ENCODE measurements at places on chromosomes 11 and 22.

DNA sequence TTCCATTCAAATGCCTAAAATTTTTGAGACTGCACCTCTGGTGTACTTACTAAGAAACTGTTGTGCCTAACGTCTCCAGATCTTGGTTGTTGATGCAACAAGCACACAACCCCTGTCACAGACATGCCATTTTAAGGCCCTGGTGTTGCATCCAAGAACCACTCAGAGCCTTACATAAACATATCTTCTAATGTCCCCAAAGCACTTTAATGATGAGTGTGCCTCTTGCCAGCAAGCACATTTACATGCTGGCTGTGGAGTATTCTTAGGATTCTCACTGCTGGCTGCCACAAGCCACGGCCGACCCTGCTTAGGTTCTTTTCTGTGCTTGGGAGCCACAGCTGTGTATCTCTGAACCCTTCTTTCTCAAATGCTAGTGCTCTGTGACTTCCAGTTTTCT lies 201.4 kb downstream of the ADAMTS15 start:
- no peak for DNase-seq

GRCh38 chr11:5631969-5632635 lies 7.3 kb downstream of the TRIM34 start:
- DNase-seq = no peak

- DNase-seq = no peak
Measured at GRCh38 chr11:34606326-34607120, 14.4 kb upstream of the EHF start.

DNA sequence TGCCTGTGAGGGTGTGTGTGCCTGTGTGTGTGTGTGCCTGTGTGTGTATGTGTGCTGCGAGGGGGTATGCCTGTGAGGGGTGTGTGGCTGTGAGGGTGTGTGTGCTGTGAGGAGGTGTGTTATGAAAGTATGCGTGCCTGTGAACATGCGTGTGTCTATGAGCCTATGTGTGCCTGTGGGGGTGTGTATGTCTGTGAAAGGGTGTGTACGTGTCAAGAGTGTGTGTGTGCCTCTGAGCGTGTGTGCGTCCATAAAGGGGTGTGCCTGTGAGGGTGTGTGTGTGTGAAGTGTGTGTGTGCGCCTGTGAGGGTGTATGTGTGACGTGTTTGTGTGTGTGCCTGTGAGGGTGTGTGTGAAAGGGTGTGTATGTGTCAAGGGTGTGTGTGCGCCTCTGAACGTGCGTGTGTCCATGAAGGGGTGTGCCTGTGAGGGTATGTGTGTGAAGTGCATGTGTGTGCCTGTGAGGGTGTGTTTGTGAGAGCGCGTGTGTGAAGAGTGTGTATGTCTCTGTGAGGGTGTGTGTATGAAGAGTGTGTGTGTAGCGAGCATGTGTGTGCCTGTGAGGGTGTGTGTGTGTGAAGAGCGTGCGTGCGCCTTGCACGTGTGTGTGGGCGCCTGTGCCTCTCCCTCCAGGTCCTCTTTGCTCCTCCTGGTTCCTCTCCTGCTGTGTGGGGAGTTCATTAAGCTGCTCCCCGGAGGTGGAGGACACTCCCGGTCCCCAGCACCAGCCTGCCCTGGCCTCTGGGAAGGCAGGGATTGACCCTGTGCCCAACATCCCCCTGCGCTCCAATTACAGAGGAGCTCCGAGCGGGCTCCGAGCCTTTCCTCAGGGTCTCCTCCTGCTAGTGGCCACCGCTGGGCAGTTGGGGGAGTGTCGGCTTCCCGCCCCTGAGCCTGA lies 53.3 kb downstream of the CACNA1I start:
- DNase-seq = no peak

- DNase-seq = no peak
Measured at GRCh38 chr11:36023922-36024321, 80.1 kb downstream of the LDLRAD3 start.

- DNase-seq = no peak
Measured at GRCh38 chr11:111230122-111230465, 15.4 kb upstream of the POU2AF2 start.
